Activated CD4-positive, alpha-beta memory T cell treated with anti-CD3 and anti-CD28 coated beads for 36 hours (primary cell): ENCODE measurements at places on chromosomes 13 and 19.

- no peaks in the 10 kb centered on the region for H3K4me1 ChIP-seq
- H3K27me3 ChIP-seq, result no peaks in the 10 kb centered on the region
- H3K4me3 ChIP-seq, result no peak overlapping the region
- H3K36me3 ChIP-seq, result no peaks in the 10 kb centered on the region
These were observed 211.9 kb downstream of the NDFIP2 start for GRCh38 chr13:79692846-79693245.

DNA sequence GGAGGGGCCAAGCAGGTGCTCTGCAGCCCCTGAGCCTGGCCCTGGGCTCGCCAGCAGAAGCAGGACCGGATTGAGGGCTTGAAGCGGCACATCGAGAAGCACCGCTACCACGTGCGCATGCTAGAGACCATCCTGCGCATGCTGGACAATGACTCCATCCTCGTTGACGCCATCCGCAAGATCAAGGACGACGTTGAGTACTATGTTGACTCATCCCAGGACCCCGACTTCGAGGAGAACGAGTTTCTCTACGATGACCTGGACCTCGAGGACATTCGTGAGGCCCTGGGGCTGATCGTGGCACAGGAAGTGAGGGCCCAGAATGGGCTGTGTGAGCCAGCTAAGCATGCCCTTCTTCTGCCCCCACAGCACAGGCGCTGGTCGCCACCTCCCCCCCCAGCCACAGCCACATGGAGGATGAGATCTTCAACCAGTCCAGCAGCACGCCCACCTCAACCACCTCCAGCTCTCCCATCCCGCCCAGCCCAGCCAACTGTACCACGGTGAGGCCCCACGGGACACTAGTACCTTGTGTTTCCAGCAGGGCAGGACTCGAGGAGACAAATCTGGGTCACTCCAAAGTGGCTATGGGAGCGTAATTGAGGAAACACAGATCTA, 8.1 kb downstream of the CNOT3 start:
- DNase-seq, result no peak
- no peak overlapping the region for H3K27ac ChIP-seq
- H3K27me3 ChIP-seq, result no peaks in the 10 kb centered on the region
- peaks cover 40% of the 10 kb centered on the region for H3K36me3 ChIP-seq
- H3K4me3 ChIP-seq, result no peak overlapping the region
- peaks cover 15% of the 10 kb centered on the region for H3K4me1 ChIP-seq

- H3K27ac ChIP-seq, result no peak overlapping the region
- no peaks in the 10 kb centered on the region for H3K4me1 ChIP-seq
- H3K27me3 ChIP-seq, result no peaks in the 10 kb centered on the region
These were observed 1513.5 kb upstream of the PRR20A start for GRCh38 chr13:55627221-55627620.

- no peak overlapping the region for H3K4me3 ChIP-seq
- peaks cover 12% of the 10 kb centered on the region for H3K27me3 ChIP-seq
- DNase-seq, result no peak
- no peak overlapping the region for H3K27ac ChIP-seq
- peaks cover 3% of the 10 kb centered on the region for H3K4me1 ChIP-seq
- H3K36me3 ChIP-seq, result no peaks in the 10 kb centered on the region
These were observed 28.8 kb upstream of the LRCH1 start for GRCh38 chr13:46523972-46524752.

DNA sequence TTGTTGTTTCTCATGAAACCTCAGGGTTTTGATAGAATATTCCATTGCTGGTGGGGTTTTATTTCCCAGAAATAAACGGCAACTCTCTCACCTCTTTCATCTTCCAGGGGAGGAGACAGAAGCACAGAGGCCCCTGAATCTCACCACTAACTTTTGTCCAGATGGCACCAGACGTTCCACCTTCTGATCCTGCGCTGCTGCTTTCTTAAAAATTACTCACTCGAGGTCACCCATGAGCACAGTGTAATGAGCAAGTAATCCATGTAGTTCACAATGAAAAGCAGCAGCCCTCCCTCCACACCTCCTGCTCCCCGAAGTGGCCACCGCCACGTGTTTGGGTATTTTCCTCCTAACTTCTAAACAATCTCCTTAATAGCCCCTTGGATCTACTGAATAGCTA, 51.3 kb downstream of the TEX29 start:
- no peak for DNase-seq
- H3K27me3 ChIP-seq, result no peaks in the 10 kb centered on the region
- no peak overlapping the region for H3K4me3 ChIP-seq
- H3K27ac ChIP-seq, result no peak overlapping the region
- H3K4me1 ChIP-seq, result no peaks in the 10 kb centered on the region
- H3K36me3 ChIP-seq, result no peaks in the 10 kb centered on the region

DNA sequence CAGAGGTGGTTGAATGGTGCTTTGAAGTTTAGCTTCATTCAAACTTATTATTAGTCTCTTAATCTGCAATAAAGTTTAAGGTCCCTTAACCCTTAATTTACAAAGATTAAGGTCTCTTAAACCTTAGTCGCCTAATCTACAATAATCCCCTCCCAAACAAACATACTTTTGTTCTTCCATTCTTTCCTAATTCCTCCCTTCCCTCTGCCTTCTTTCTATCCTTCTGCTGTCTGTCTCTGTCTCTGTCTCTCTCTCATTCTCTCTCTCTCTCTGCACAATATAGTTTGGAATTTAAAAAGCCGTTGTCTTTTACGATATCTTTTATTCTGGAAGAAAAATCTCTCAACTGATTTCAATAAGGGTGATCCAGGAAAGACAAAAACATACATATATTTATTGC, 1096.8 kb upstream of the ATXN8OS start:
- H3K4me1 ChIP-seq, result no peaks in the 10 kb centered on the region
- no peak for DNase-seq
- H3K27ac ChIP-seq, result no peak overlapping the region
- no peaks in the 10 kb centered on the region for H3K27me3 ChIP-seq
- no peak overlapping the region for H3K4me3 ChIP-seq

DNA sequence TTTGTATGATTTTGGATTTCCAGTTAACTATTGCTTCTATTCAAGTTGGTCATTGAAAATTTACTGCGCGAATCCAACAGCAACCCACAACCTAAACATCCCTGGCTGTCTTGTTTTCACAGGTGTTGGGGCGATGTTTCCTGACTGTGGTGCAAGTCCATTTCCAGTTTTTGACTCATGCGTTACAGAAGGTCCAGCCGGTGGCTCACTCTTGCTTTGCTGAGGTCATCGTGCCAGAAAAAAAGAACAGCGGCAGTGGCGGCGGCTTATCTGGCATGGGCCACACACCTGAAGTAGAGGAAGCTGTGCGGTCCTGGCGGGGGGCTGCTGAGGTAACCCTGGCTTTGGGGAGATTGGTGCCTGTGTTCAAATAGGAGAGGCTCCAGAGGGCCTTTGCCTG, 45.2 kb upstream of the GPI start:
- no peaks in the 10 kb centered on the region for H3K27me3 ChIP-seq
- H3K4me3 ChIP-seq, result no peak overlapping the region
- H3K27ac ChIP-seq, result no peak overlapping the region
- no peak for DNase-seq
- peaks cover 26% of the 10 kb centered on the region for H3K4me1 ChIP-seq

- H3K4me1 ChIP-seq, result peaks cover 24% of the 10 kb centered on the region
- DNase-seq, result peak; percentile 73
- H3K4me3 ChIP-seq, result peak overlapping the region; percentile 83
These were observed 441 bp upstream of the ZNF559 start for GRCh38 chr19:9323557-9323918.

GRCh38 chr19:54355675-54356074, 9.1 kb downstream of the LAIR1 start:
- H3K4me3 ChIP-seq, result no peak overlapping the region
- H3K27me3 ChIP-seq, result no peaks in the 10 kb centered on the region
- H3K4me1 ChIP-seq, result peaks cover 4% of the 10 kb centered on the region
- no peak overlapping the region for H3K27ac ChIP-seq

- DNase-seq, result no peak
- no peak overlapping the region for H3K4me3 ChIP-seq
- H3K4me1 ChIP-seq, result no peaks in the 10 kb centered on the region
- H3K36me3 ChIP-seq, result peaks cover 12% of the 10 kb centered on the region
These were observed 179.3 kb downstream of the KDM4B start for GRCh38 chr19:5147978-5148793.

- H3K36me3 ChIP-seq, result no peaks in the 10 kb centered on the region
- peaks cover 40% of the 10 kb centered on the region for H3K4me1 ChIP-seq
- H3K27ac ChIP-seq, result peak overlapping the region; percentile 87
These were observed 1.1 kb upstream of the ATP11A start for GRCh38 chr13:112688560-112689302.

- H3K27me3 ChIP-seq, result peaks cover 2% of the 10 kb centered on the region
- H3K4me3 ChIP-seq, result no peak overlapping the region
- no peak for DNase-seq
- no peaks in the 10 kb centered on the region for H3K36me3 ChIP-seq
- H3K4me1 ChIP-seq, result no peaks in the 10 kb centered on the region
These were observed 57.9 kb upstream of the LRCH1 start for GRCh38 chr13:46495066-46495465.

- no peaks in the 10 kb centered on the region for H3K27me3 ChIP-seq
- peak overlapping the region; percentile 89 for H3K27ac ChIP-seq
- peak; percentile 91 for DNase-seq
- peaks cover 19% of the 10 kb centered on the region for H3K36me3 ChIP-seq
- H3K4me3 ChIP-seq, result peak overlapping the region; percentile 85
These were observed 722 bp upstream of the ICAM1 start for GRCh38 chr19:10270180-10270615.

GRCh38 chr19:45276284-45276687, 25.2 kb downstream of the MARK4 start:
- no peaks in the 10 kb centered on the region for H3K4me1 ChIP-seq
- no peak overlapping the region for H3K4me3 ChIP-seq
- H3K36me3 ChIP-seq, result peaks cover 23% of the 10 kb centered on the region
- H3K27me3 ChIP-seq, result no peaks in the 10 kb centered on the region

GRCh38 chr13:45786293-45786920, 65.1 kb downstream of the SIAH3 start:
- no peak overlapping the region for H3K4me3 ChIP-seq
- H3K36me3 ChIP-seq, result no peaks in the 10 kb centered on the region
- no peak for DNase-seq
- H3K27ac ChIP-seq, result no peak overlapping the region
- H3K27me3 ChIP-seq, result peaks cover 3% of the 10 kb centered on the region

DNA sequence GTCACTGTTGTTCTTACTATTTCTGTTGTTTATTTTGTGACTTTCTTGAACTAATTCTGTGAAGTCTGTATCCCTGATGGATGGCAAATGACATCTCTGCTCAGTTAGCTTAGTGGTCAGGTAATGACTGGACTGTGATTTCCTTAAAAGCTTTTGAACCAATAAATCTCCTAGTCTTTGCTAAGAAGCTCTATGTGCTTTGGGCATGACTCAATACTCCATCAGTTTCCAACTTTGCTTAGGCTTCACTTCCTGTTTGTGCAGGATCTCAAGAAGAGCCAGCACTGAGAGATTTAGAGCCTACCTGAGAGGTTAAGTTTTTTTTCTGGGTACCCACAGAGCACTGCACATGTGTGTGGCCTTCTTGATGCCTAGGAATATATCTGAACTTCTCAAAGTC, 329.7 kb upstream of the HTR2A start:
- H3K4me1 ChIP-seq, result no peaks in the 10 kb centered on the region
- DNase-seq, result no peak
- H3K4me3 ChIP-seq, result no peak overlapping the region
- no peak overlapping the region for H3K27ac ChIP-seq

GRCh38 chr19:55198651-55199050, 10.7 kb downstream of the PTPRH start:
- H3K27ac ChIP-seq, result no peak overlapping the region
- peaks cover 7% of the 10 kb centered on the region for H3K27me3 ChIP-seq
- no peak overlapping the region for H3K4me3 ChIP-seq
- no peaks in the 10 kb centered on the region for H3K4me1 ChIP-seq
- no peaks in the 10 kb centered on the region for H3K36me3 ChIP-seq

DNA sequence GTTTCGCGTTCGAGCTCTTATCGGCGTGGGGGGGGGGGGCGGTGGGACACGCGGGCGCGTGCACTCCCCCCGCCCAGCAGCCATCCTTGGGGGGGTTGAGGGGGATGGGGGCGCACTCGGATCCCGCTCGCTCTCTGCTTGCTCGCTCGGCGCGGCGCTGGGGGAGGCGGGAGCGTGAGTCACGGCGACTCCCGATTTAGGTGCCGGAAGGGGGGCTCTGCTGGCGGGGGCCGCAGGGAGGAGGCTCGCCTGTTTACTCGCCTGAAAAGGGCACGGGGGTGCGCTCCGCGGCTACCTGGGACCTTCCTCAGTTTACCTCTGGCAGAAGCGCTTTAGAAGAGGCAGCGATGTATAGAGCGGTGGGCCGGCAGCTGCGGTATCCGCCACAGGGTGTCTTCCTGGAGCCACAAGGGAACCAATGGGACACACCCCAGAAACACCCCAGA, 1.1 kb upstream of the PDE4A start:
- H3K4me3 ChIP-seq, result peak overlapping the region; percentile 71
- H3K27ac ChIP-seq, result peak overlapping the region; percentile 47
- peaks cover 54% of the 10 kb centered on the region for H3K4me1 ChIP-seq
- H3K36me3 ChIP-seq, result peaks cover 3% of the 10 kb centered on the region
- peaks cover 49% of the 10 kb centered on the region for H3K27me3 ChIP-seq

- no peaks in the 10 kb centered on the region for H3K27me3 ChIP-seq
- peaks cover 11% of the 10 kb centered on the region for H3K36me3 ChIP-seq
- H3K4me1 ChIP-seq, result peaks cover 23% of the 10 kb centered on the region
- DNase-seq, result peak; percentile 61
- H3K27ac ChIP-seq, result peak within 1 kb of the TSS; percentile 95
- peak within 1 kb of the TSS; percentile 94 for H3K4me3 ChIP-seq
These were observed at the start of gene PHLDB3 for GRCh38 chr19:43504426-43505185. Gene PHLDB3 (minus strand): TSS chr19:43504746. CDS start chr19:43504118, 628 bp downstream.

- no peaks in the 10 kb centered on the region for H3K36me3 ChIP-seq
- H3K4me3 ChIP-seq, result no peak overlapping the region
- H3K27ac ChIP-seq, result no peak overlapping the region
- peaks cover 5% of the 10 kb centered on the region for H3K4me1 ChIP-seq
These were observed 166.0 kb upstream of the UBL3 start for GRCh38 chr13:30016398-30016797.

DNA sequence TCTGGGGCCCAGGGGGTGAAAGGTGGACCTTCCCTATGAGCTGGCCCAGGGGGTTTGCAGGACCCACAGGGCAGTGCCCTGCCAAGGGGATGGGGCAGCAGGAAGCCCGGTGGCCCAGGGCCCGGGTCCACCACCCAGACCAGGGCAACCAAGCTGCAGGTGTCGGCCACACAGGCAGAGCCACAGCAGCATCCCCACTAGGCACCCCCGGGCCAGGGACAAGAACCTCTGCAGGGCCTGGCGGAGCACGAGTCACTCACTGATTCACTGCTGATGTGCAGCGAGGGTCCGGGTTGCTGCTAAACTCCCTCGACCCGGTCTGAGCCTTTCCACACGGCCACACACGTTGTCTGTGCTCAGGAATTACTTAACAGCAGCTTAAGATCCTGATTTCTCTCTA, 8.8 kb downstream of the FZR1 start:
- H3K27ac ChIP-seq, result no peak overlapping the region
- DNase-seq, result no peak
- H3K4me3 ChIP-seq, result no peak overlapping the region
- H3K27me3 ChIP-seq, result no peaks in the 10 kb centered on the region

GRCh38 chr19:56105090-56105701, 15.9 kb downstream of the ZNF787 start:
- H3K27me3 ChIP-seq, result no peaks in the 10 kb centered on the region
- peak; percentile 48 for DNase-seq
- H3K4me3 ChIP-seq, result no peak overlapping the region
- no peak overlapping the region for H3K27ac ChIP-seq
- H3K4me1 ChIP-seq, result peaks cover 28% of the 10 kb centered on the region

GRCh38 chr13:95403349-95404140, 102.3 kb upstream of the ABCC4 start:
- H3K36me3 ChIP-seq, result no peaks in the 10 kb centered on the region
- H3K4me3 ChIP-seq, result peak overlapping the region; percentile 79
- peaks cover 6% of the 10 kb centered on the region for H3K27me3 ChIP-seq
- peaks cover 5% of the 10 kb centered on the region for H3K4me1 ChIP-seq

- peaks cover 20% of the 10 kb centered on the region for H3K36me3 ChIP-seq
- no peak overlapping the region for H3K27ac ChIP-seq
- no peak overlapping the region for H3K4me3 ChIP-seq
- DNase-seq, result no peak
These were observed 43.3 kb downstream of the NAA16 start for GRCh38 chr13:41354416-41354815.
